ENCODE measurements at places on chromosomes 1 and 21. TPM values are rescaled to one million over a fixed set of nuclear protein-coding genes. Genes with fewer than 3 reads are reported as not detected.

DNA sequence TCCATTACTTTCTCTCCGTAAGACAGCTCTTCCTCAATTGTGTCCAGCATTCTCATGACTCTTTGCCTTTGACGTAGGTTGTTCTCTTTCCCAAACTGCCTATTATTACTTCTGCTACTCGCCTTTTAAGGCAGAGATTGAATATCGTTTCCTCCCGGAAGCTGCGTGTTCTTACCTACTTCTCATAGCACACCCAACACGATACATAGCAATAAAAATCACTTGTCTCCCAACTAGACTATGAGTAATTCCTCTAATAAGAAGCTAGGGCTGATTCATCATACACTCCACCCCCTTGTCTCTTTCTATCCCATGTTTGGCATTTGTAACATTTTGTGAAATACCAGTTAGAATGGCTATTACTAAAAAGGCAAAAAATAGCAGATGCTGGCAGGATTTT, 55.8 kb upstream of the SGIP1 start:
- no peaks in the 10 kb centered on the region for H3K4me1 ChIP-seq
- H3K36me3 ChIP-seq: no peaks in the 10 kb centered on the region
- no peak overlapping the region for H3K27ac ChIP-seq
- H3K27me3 ChIP-seq: peaks cover 3% of the 10 kb centered on the region
- H3K4me3 ChIP-seq: no peak overlapping the region
- DNase-seq: no peak

DNA sequence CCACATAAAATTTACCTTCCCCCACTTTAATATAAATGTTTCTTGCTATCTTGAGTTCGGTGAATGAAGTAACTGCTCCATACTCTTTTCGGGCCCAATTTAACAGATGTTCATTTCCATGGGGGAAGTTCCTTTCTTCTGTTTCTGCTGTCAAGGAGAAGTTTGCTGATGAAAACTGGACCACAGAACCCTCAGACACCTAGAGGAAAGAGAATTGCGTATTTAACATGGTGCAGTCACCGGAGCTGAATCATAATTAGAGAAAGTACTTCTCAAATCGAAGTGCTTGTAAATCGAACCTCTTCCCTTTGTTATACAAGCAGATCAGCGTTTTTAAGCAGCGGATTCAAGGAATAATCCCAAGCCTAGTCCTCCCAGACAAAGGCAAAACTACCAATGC, 151.2 kb downstream of the TGFBR3 start:
- H3K27me3 ChIP-seq: no peaks in the 10 kb centered on the region
- peaks cover 33% of the 10 kb centered on the region for H3K4me1 ChIP-seq
- no peak overlapping the region for H3K4me3 ChIP-seq
- no peak for DNase-seq
- no peak overlapping the region for H3K27ac ChIP-seq

Gene SHISAL2A
- total RNA-seq: 8.2 TPM

Gene ACTN2
- total RNA-seq: not detected

GRCh38 chr1:162596514-162597170, 35.1 kb downstream of the UAP1 start:
- peaks cover 15% of the 10 kb centered on the region for H3K36me3 ChIP-seq
- no peak overlapping the region for H3K27ac ChIP-seq
- no peak for DNase-seq
- H3K4me3 ChIP-seq: no peak overlapping the region

Gene IFI44L
- total RNA-seq: 374 TPM

- H3K36me3 ChIP-seq: no peaks in the 10 kb centered on the region
- H3K27ac ChIP-seq: no peak overlapping the region
- H3K4me1 ChIP-seq: no peaks in the 10 kb centered on the region
- no peak for DNase-seq
- no peaks in the 10 kb centered on the region for H3K27me3 ChIP-seq
- no peak overlapping the region for H3K4me3 ChIP-seq
Observed at GRCh38 chr1:118340928-118341910, 156.2 kb upstream of the SPAG17 start.

DNA sequence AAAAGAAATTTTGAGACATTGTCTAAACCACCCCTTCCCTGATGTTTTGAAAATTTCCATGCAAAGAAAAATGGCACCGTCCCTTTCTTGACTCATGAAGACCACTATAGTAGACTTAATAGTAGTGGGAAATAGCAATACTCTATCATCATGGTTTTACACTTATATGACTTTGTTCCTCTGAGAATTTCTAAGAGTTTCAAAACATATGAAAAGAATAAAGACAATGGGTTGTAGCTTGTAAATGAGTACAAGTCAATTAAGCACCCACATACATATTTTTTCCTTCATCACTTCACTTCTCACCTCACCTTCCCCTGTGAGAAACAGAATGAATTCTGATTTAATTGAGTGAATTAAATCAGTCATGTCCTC, 151.7 kb downstream of the LYPLAL1 start:
- H3K4me3 ChIP-seq: no peak overlapping the region
- H3K4me1 ChIP-seq: no peaks in the 10 kb centered on the region
- H3K36me3 ChIP-seq: no peaks in the 10 kb centered on the region
- peaks cover 6% of the 10 kb centered on the region for H3K27me3 ChIP-seq
- no peak for DNase-seq

DNA sequence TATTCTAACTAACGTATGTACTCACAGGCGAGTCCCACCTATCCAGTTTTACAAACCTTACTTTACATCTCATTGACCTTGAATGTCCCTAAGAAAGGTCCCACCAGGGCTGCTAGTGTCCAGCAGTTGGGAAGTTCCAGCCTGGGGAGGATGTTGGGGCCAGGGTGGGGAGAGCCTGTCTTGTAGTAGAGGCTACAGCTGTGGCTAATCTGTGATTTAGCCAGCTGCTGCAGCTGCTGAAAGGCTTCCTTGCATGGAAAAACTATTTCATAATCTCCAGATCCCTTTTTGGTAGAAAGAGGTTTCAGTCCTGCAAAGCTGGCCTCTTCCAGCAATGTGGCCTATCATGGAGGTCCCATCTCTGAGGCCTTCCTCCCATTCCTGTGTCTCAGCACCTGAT, 23.1 kb downstream of the TNN start:
- no peaks in the 10 kb centered on the region for H3K4me1 ChIP-seq
- no peak overlapping the region for H3K27ac ChIP-seq
- no peak overlapping the region for H3K4me3 ChIP-seq
- peaks cover 10% of the 10 kb centered on the region for H3K27me3 ChIP-seq
- no peak for DNase-seq
- no peaks in the 10 kb centered on the region for H3K36me3 ChIP-seq
